ENCODE measurements at places on chromosomes 11 and 22.

DNA sequence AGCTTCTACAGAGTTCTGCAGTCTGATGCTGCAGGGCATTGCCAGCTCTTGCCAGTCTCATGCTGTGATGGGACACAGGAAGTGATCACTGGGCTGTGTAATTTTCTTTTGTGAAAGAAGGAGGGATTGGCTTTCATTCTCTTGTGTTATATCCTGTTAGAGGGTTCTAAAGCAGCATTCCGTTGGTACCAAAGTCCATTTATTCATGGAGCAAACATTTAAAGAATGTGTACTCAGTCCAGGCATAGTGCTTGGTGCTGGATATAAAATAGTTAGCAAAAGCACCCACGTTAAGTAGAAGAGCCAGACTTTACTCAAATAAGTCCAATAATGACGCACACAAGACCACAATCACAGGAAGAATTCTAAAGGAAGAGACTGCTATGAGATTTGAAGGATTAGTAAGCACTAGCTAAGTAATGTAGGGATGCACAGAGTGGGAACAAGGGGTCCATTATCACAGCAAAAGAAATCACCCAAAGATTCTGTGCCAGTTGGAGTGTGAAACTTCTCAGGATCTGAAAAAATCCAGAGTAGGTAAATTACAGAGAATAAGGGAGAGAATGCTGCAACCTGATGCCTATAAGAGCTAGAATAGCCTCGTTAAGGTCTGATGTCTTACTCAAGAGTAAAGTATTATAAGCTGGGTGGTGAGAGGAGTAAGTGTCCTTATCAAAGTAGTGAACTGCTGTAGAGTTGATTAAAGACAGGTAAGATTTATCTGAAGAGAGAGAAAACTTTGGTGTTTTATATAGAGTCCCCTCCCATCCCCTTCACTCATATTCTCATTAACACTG lies 728.3 kb downstream of the METTL15 start:
- no peak overlapping the region for H3K27ac ChIP-seq
- no peak for DNase-seq
- no peaks in the 10 kb centered on the region for H3K36me3 ChIP-seq
- peaks cover 9% of the 10 kb centered on the region for H3K4me1 ChIP-seq
- no peaks in the 10 kb centered on the region for H3K27me3 ChIP-seq

DNA sequence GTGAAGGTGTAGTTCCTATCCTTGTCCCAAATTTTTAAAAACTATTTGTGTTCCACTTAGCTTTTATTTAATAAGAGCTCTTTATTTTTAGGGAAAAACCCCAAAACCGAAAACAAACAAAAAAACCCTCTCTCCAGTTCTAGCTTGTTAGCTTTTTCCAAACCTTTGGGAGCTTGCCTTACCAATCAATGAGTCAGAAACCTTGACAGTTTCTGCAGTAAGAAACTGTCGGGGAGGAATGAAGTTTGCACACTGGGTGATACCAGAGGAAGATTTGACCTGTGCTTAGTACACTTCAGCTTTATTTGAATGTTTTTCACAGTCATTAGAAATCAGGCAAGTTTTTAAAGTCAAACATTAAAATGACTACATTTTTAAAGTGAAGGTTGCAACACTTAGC lies 105.0 kb downstream of the FAT3 start:
- no peaks in the 10 kb centered on the region for H3K36me3 ChIP-seq
- peaks cover 38% of the 10 kb centered on the region for H3K4me1 ChIP-seq
- DNase-seq: no peak
- H3K27me3 ChIP-seq: no peaks in the 10 kb centered on the region
- H3K27ac ChIP-seq: no peak overlapping the region
- H3K4me3 ChIP-seq: peak overlapping the region; percentile 23

GRCh38 chr11:129911298-129911697 lies 15.9 kb upstream of the NFRKB start:
- no peaks in the 10 kb centered on the region for H3K4me1 ChIP-seq
- H3K27me3 ChIP-seq: no peaks in the 10 kb centered on the region
- no peak for DNase-seq
- peaks cover 16% of the 10 kb centered on the region for H3K36me3 ChIP-seq
- H3K27ac ChIP-seq: no peak overlapping the region

DNA sequence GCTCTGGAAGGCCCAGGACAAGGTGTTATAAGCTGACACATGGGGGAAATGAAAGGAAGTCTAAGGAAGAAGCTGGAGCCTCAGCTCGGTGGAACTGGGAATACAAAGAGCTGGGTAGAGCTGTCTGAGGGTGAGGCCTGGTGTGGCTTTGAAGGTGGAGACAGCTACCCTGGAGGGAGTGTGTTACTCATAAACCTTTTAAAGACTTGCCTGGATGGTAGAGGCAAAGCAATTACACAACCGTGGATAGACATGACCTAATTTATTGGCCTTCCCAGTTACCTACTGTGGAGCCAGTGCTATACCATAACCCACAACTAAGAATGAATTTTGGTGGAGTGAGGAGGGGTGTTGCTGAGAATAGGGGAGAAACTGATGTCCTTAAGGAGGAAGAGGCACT lies 22.6 kb downstream of the EXPH5 start:
- peak overlapping the region; percentile 48 for H3K27ac ChIP-seq
- no peaks in the 10 kb centered on the region for H3K27me3 ChIP-seq
- no peak for DNase-seq
- H3K4me3 ChIP-seq: peak overlapping the region; percentile 6

GRCh38 chr11:26109658-26110368 lies 222.1 kb upstream of the ANO3 start:
- H3K4me1 ChIP-seq: peaks cover 6% of the 10 kb centered on the region
- H3K27ac ChIP-seq: no peak overlapping the region
- H3K27me3 ChIP-seq: no peaks in the 10 kb centered on the region
- no peak for DNase-seq

GRCh38 chr22:27915986-27916385 lies 3.1 kb downstream of the PITPNB start:
- H3K27ac ChIP-seq: peak overlapping the region; percentile 50
- peaks cover 58% of the 10 kb centered on the region for H3K4me1 ChIP-seq
- H3K27me3 ChIP-seq: no peaks in the 10 kb centered on the region
- H3K4me3 ChIP-seq: peak overlapping the region; percentile 33
- H3K36me3 ChIP-seq: peaks cover 9% of the 10 kb centered on the region

DNA sequence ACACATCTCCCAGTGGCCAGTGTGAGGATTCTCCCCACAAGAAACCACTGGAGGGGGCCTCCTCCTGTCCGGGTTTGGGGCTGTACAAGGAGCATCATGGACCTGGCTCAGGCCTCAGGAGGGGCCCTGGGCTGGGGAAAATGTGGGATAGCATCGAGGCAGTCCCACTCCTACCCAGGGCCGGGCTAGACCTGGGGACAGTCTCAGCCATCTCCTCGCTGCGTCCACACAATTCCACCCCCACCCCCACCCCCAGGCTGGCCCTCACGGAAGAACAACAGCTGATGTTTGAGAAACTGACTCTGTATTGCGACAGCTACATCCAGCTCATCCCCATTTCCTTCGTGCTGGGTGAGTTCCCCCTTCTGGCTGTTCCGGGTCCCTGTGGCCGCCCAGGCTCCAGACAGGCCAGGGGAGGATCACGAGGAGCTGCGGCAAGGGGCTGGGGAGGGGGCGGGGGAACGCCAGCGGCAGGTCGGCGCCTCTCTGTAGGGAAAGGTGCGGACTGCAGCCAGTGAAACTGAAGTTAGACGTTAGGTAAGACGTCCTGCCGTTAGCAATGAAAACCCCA lies 4.8 kb downstream of the BEST1 start:
- H3K27me3 ChIP-seq: peaks cover 24% of the 10 kb centered on the region
- no peaks in the 10 kb centered on the region for H3K36me3 ChIP-seq
- DNase-seq: peak; percentile 68
- no peak overlapping the region for H3K27ac ChIP-seq
- H3K4me1 ChIP-seq: no peaks in the 10 kb centered on the region

DNA sequence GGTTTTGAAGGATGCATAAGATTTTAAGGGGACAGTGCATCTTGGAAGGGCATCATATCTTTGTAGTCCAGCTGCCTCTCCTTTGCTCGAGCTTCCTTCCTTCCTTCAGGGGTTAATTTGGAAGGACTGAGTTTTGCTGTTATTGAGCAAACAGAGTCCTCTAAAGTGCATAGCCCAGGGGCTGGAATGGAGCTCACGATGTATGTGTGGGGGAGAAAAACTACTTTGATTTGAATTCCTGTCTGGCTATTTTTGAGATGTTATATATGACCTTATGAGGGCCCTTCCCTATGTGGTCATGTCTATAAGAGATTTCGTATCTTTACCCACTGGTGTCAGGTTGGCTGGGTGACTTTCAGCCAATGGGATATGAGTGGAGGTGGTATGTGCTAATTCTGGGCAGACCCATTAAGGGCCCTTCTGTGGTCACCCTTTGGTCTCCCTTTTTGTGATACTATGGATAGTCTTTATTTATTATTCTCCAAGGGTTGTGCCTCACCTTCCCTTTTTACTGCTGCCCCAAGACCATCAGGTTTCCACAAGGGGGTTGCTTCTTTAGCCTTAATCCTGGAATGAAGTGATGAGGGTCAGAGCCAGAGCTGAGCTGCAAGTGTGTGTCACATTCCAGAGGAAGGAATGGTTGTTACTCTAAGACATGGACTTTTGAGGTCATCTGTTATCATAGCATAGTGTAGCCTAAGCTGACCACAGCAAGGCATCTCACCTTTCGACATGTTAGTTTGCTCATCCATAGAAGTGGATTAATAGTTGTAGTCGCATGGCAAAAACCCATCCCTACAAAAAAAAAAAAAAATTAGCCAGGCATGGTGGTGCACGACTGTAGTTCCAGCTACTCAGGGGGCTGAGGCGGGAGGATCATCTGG lies 54.6 kb downstream of the LRRC74B start:
- H3K27me3 ChIP-seq: peaks cover 17% of the 10 kb centered on the region
- H3K27ac ChIP-seq: no peak overlapping the region
- H3K4me1 ChIP-seq: peaks cover 15% of the 10 kb centered on the region
- no peak overlapping the region for H3K4me3 ChIP-seq
- DNase-seq: no peak
